Hematopoietic multipotent progenitor cell treated with erythropoietin and hydrocortisone succinate and interleukin-3 and kit ligand, for 17 days (in vitro differentiated cells): ENCODE measurements at places on chromosomes 6 and 20.
A peak's percentile ranks its signal among the peaks of the same experiment; 100 is the strongest.

GRCh38 chr6:113936093-113936934 lies 34.6 kb downstream of the HDAC2 start:
- peak; percentile 59 for DNase-seq

- no peak for DNase-seq
Measured at GRCh38 chr6:40626886-40627285, 39.7 kb upstream of the LRFN2 start.

DNA sequence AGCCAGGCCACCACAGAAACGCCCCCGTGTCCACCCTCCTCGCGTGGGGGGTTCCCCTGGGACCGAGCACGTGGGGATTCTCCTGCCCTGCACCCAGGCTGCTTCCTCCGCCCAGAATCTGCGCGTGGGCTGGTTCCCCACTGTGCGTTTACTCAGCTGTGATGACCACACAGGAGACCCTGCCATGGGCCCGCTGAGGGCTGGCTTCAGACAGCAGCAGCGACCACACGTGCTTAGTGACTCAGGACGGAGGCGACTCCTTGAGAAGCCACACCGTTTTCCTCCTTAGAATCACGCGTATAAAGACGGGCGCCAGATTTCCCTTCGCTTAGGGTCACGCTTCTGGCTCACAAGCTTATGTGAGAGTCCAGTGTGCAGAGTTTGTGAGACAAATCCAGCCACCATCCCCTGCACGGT lies 63.9 kb upstream of the PDE10A start:
- DNase-seq, result no peak

DNA sequence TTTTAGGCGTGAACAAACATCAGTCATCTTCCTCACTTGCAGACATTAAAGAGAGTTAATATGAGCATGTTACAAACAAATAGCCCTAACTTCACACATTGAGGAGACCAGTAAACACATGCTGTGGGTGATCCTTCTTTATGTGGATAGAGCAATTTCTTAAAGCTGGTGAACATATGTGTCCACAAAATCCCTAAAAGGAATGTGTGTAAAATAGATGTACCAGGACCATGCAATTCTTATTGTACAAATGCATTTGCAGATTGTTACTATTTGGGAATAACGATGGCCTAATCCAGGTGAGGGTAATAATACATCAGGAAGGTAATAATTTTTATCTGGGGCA lies 228.9 kb downstream of the ALDH8A1 start:
- no peak for DNase-seq

DNA sequence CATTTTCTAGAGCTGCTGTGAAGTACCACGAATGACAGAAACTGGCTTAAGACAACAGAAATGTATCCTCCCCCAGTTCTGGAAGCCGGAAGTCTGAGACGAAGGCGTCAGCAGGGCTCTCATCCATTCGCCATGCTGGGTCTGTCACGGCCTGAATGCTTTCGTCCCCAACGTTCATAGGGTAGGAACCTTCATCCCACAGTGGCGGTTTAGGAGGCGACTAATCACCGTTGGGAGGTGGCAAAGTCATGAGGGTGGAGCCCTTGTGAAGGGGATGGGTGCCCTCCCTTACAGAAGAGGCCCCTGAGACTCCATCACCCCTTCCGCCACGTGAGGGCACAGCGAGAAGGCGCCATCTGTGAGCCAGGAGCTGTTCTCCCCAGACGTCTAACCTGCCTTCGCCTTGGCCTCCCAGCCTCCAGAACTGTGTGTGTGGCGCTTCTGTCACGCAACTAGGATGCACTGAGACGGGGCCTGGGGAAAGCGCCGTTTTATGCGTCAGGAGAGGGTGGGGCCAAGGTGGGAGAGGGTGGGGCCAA lies 250.3 kb downstream of the TTLL2 start:
- DNase-seq, result no peak

GRCh38 chr20:57659517-57660180 lies 39.4 kb upstream of the ZBP1 start:
- no peak for DNase-seq

- DNase-seq, result no peak
Measured at GRCh38 chr20:40663991-40664880, 24.8 kb downstream of the MAFB start.

DNA sequence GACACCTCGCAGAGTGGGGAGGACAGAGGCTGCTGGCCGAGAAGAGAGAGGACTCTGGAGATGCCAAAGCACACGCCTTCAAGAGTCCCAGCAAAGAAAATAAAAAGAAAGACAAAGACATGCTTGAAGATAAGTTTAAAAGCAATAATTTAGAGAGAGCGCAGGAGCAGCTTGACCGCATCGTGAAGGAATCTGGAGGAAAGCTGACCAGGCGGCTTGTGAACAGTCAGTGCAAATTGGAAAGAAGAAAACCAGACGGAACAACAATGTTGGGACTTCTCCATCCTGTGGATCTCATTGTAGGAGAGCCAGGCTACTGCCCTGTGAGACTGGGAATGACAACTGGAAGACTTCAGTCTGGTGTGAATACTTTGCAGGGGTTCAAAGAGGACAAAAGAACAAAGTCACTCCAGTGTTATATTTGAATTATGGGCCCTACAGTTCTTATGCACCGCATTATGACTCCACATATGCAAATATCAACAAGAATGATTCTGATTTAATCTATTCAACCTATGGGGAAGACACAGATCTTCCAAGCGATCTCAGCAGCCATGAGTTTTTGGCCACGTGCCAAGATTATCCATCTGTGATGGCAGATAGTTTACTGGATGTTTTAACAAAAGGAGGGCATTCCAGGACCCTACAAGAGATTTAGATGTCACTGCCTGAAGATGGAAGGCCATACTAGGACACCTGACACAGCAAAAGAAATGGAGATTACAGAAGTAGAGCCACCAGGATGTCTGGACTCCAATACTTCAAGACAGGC lies 52.2 kb downstream of the REV3L start:
- no peak for DNase-seq

- no peak for DNase-seq
Measured at GRCh38 chr6:45854149-45854742, 161.4 kb downstream of the CLIC5 start.

DNA sequence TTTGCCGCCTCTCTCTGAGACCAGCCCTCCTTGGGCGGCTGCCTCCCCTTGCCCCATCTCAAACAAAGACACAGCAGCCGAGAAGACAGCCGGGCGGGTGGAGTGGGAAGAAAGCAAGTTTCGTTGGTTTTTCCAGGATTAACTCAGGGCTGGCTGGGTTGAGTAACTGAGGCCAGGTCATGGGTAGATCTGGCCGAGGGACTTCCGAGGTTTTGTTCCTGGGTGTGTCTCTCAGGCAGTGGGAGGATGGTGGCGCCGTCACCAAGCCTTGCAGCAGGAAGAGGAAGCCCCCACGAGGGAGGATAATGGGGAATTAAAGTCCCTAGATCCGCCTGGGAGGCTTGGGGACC lies 167.2 kb downstream of the TTLL2 start:
- DNase-seq, result no peak

GRCh38 chr6:35400111-35400510 lies 52.0 kb upstream of the FANCE start:
- no peak for DNase-seq

GRCh38 chr6:129544892-129545612 lies 164.9 kb downstream of the ARHGAP18 start:
- no peak for DNase-seq

GRCh38 chr6:81682858-81683620 lies 69.4 kb downstream of the TENT5A start:
- no peak for DNase-seq

DNA sequence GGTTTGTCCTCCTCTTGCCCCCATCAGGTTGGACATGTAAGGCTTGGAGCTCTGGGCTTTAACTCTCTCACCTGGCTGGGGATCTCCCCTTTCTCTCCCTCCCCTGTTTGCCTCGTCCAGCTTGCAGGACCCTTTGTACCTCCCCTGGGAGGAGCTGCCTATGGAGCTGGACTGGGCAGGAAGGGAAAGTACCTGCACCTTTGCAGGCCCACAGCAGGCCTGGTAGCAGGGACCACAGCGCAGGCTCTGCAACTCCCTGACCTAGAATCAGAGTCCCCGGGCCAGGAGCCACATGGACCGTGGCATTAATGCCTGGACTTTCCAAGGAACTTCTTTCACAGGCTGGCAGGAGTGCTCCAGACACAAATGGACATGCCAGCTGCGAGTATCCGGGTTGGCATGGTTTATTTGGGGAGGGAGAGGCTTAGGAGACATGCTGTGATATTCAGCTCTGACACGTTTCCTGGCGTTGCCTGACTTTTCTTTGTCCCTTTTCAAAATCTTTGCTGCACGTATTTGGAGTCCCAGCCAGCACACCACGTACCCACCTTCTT lies 268.5 kb upstream of the EXOC2 start:
- DNase-seq, result no peak

DNA sequence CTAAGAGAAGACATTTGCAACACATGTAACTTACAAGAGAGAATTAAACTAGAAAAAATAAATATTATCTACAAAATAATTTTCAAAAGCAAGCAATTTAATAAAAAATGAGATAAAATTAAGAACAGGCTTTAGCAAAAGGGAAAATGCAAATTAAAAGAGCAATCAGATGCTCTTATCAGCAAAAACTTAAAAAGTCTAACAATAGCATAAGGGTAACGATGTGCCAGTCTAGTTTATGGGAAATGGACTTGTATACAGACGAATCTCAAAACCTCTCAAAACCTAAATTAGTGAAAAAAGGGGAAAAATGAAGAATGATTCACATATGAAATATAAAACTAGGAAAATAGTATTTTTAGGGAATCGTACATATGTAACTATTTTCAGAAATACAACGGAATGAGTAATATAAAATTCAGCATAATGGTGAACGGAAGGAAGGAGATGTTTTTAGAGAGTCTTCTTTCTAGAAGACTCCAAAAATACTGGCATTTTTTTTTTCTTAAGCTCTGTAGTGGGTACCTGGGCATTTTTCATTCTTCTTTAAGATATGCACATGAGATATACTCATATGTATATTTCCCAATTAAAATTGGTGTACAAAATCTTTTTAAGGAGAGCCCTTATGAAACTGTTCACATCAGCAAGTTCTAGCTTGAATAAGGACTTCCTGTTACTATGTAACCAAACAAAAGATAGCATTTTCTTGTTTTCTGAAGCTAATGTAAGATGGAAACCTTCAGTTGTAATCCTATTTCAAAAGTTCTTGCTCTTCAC lies 927 bp upstream of the MANEA start:
- peak; percentile 6 for DNase-seq

GRCh38 chr6:139114746-139115145 lies 20.1 kb upstream of the HECA start:
- no peak for DNase-seq

DNA sequence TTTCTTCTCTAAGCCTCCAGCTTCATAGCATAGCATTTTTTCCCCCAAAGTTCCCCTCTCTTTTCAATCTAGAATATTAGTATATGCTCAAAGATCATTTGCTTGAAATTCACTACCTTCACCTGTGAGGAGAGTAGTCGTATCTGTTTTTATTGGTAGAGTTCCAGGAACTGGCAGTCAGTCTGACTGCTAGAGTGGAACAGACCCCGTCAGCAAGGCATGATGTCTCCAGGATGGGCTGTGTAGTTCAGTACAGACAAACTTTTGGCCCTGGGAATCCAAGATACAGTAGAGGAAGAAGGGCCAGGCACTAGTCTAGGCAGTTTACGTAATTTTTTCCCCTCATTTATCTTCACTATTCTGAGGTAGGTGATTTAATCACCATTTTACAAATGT lies 29.1 kb downstream of the RALY start:
- DNase-seq, result no peak

DNA sequence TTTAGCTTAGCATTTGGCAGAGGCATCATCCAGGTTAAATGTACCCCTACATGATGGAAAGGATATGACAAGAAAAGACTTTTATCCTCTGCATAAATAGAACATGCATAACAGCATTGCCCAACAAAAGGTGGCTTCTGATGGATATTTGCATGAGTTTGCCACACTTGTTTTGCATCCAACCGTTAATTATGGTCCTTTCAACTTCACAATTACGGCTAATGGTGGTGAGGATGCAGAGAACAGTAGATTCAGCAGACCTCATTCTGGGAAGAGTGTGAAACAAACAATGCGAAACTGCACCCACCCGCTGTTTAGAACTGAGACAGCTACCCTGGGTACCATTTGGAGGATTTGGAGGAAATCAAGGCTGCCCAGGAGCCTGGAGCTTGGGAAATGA lies 690.9 kb upstream of the CHD6 start:
- no peak for DNase-seq

GRCh38 chr6:46925563-46926253 lies 4.0 kb upstream of the ADGRF5 start:
- DNase-seq, result no peak

GRCh38 chr6:16762550-16763477 lies 1.6 kb upstream of the ATXN1 start:
- peak; percentile 9 for DNase-seq

- no peak for DNase-seq
Measured at GRCh38 chr6:113104951-113105350, 752.2 kb upstream of the MARCKS start.

DNA sequence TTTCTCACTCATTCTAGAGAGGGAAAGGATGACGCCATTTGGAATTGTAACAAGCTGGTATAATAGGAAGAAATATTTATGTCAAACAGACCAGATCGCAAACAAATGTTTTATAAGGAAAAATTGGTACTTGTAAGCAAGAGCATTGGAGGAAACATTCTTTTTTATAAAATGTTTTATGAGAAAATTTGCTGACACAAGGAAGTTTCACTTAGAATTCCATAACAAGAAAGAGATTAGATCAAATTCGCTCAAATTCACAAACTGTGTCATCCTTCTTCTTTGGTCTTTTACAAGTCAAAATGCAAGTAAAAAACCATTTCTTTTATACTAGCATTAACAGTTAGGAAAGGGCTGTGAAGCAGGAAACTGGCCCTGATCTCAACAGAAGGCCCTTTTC lies 179.9 kb downstream of the TRDN start:
- DNase-seq, result no peak

DNA sequence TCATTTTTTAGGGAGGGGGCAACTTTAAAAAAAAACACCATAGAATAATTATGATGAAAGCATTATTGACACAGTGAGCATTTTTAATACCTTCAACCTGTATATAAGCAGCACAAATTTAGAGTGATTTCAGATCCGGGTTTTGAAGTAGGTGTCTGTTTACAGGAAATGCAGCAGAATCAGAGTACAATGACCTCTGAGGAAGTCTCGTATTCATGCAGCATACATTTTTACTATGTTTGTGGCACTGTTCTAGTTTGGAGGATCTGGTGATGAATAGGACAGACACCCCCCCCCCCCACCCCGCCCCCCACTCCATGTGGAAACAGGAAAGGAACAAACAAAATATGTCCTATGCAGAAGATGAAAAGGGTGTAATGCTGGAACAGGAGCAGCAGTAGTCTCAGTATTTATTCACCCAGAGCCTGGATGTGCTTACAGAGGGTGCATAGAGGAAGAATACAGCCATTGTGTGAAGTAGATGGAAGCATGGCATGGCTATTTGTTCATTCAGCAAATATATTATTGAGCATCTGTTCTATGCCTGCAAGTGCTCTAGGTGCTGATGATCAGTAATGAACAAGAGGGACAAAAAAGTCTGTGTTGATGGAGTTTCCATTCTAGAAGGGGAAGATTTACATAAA lies 19.7 kb downstream of the VAPB start:
- DNase-seq, result no peak

- no peak for DNase-seq
Measured at GRCh38 chr6:31401403-31401802, 2.0 kb upstream of the MICA start.
